ENCODE measurements at places on chromosomes 3 and 15.
A peak's percentile ranks its signal among the peaks of the same experiment; 100 is the strongest.

- peak; percentile 51 for DNase-seq
These were observed 718.0 kb downstream of the TBL1XR1 start for GRCh38 chr3:176479248-176479647.

- no peak for DNase-seq
These were observed 53.7 kb downstream of the NR1I2 start for GRCh38 chr3:119835556-119835955.

DNA sequence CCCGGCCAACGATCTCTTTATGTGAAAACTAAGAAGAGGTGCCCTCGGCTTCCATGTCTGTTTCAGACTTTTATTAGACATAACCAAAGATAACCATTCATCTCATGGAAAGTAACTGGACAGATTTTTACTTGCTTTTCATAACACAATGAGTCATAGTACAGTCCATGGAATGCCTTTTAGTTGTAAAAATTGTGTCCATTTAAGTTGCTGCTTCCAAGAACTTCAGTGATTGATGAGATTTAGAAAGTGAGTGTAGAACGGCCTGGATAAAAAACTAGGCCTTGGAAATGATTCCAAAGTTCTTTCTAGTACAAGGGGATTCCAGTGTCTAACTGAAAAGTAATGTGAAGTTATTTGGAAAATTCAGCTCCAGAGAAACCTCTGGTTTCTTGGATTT is 10.8 kb downstream of the EIF2AK4 start:
- peak; percentile 67 for DNase-seq

DNA sequence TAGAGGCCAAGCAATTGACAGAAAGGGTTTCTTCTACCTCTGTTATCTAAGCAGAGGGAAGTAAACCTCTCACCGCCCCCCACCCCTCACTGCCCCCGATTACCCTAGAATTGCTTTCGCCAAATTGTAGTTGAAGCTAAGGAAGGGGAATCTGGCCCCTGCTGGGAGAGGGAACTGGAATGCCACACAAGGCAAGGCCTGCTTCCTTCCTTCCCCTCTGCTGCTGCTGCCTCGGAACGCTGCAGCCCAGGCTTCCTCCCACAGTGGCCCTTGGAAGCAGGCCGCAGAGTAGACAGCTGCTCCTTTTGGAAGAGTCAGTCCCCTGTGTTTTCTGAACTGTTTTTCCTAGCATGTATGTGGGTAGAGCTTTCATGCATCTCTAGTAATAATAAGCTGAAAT is 21.6 kb downstream of the RLBP1 start:
- no peak for DNase-seq

DNA sequence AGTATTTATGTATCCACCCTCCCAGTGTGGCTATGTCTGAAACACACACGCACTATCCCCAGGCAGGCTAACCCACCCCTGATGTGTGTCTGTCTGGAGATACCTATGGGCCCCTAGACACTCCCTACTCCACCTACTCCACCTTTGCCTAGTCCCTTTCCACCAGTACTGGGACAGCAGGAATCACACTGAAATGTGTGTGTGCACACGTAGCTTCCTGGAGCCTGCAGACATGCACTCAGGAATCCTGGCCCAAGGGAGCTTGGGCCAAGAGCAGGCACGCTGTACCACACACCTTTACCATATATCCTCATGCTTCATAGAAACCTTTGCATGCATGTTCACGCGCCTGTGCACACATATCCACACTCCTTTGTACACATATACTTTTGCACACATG is 6.9 kb upstream of the PTH1R start:
- DNase-seq: no peak

DNA sequence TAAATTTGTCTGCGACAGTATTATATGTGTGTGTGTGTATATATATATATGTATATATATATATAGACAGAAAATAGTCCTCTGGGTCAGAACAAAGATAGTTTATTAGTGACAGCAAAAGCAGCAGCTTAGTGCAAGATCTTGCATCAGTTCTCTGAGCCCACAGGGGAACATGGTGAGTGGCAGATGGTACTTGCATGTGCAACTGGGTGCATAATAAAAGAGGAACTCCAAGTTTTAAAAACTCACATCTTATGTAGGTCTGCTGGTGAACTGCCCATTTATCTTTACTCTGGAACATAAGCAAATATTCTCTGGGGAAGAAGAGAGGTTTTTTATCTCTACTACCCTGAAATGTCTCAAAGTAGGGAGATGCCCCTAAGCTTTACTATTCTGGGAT is 276.4 kb downstream of the POLQ start:
- DNase-seq: no peak

DNA sequence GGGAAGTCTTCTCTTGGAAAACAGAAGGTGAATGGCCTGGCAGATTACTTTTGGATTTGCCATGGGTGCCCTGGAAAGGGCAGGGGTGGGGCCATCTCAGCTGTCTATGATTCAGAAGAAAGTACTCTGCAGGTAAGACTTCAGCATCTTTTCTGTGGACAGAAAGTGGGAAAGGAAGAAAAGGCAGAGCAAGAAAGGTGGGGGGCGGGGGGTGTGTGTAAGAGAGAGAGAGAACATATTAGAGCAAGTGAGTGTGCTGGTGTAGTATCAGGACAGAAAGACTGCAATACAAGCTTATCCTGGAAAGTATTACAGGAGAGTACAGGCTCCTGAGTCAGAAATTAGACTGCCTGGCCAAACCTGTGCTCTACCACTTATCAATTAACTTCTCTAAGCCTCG is 5.5 kb downstream of the TAGLN3 start:
- no peak for DNase-seq

- peak; percentile 80 for DNase-seq
These were observed 150.9 kb upstream of the IL12A start for GRCh38 chr3:159837725-159838124.

GRCh38 chr3:46830801-46831200 is 32.4 kb downstream of the MYL3 start:
- DNase-seq: no peak

DNA sequence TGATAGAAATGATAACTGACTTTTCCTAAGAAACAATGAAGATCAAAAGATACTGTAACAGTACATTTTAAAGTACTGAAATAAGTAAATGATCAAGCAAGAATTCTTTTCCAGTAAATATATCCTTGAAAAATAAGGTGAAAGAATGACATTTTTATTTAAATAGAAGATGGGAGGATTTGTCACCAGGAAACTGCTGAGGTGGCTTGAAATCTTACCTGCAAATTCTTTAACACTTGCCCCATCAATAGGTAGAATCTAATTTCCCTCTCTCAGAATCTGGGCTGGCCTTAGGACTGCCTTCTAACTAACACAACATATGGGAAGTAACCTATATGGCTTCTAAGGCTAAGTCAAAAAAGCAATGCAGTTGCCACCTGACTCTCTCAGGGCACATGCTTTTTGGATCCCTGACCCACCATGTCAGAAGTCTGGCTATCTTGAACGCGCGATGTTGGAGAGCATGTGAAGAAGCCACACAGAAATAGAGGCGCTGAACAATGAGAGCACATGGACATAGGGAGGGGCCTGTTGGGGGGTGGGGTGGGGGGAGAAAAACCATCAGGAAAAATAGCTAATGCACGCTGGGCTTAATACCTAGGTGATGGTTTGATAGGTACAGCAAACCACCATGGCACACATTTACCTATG is 11.5 kb downstream of the ACSBG1 start:
- DNase-seq: no peak

- DNase-seq: peak; percentile 40
These were observed 218.3 kb upstream of the CFAP20DC start for GRCh38 chr3:59268170-59268569.

- DNase-seq: no peak
These were observed 59.4 kb upstream of the VGLL4 start for GRCh38 chr3:11703146-11703545.

- DNase-seq: peak; percentile 74
These were observed 15.9 kb downstream of the ABTB1 start for GRCh38 chr3:127688416-127689265.

GRCh38 chr3:187000711-187001151 is 70.4 kb downstream of the ST6GAL1 start:
- no peak for DNase-seq

GRCh38 chr15:28128031-28128430 is 28.9 kb upstream of the OCA2 start:
- DNase-seq: no peak

DNA sequence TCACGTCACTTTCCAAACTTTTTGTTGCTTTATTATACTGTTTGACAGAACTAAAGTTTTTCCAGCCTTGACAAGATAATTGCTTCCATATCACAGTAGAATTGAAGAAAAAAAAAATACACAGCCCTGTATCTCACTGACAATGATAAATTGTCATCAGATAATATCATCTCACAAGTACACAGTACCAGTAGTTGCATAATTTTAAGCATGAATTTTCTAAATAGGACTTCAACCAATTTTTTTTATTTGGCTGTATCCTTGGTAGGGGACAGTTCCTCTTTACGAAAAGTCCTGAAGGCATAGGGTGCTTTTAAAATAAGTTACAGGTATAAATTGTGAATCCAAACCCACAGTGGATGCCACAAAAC is 230.7 kb downstream of the ATP8B4 start:
- no peak for DNase-seq
